ENCODE measurements at places on chromosomes 13 and 19.
A peak's percentile ranks its signal among the peaks of the same experiment; 100 is the strongest.

GRCh38 chr13:67001363-67001762 lies 228.8 kb downstream of the PCDH9 start:
- no peak for DNase-seq

- DNase-seq, result peak; percentile 57
These were observed 1.4 kb downstream of the CIC start for GRCh38 chr19:42270346-42271044.

DNA sequence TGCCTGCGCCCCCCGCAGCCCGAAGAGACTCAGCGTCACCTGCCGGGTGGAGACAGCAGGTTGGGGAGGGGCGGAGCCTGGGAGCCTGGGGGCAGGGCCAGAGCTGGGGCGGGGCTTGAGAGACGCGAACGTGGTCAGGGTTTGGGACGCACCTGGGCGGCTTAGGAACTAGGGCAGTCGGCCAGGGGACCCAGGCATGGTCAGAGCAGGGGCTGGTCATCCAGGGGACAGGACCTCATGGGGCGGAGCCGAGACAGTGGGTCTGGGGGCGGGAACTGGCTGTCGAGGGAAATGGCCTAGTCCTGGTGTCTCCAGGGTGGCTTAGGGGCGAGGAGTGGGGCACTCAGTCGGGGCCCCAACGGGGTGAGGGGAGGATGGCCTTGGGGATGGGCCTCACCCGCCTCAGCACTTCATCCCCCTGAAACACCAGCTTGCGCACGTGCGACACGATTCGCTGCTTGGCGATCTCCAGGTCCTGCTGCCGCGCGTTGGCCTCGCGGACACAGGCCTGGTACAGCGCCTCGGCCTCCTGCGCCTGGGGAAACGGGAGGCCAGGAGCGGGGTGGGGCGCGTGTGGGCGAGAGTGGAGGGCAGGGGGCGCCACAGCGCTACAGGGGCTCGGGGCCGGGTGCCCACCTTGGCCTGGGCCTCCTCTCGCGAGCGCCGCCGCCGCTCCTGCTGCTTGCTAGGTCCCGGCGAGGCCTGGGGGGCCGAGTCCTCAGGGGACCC lies 5.8 kb downstream of the GMIP start:
- DNase-seq, result no peak

DNA sequence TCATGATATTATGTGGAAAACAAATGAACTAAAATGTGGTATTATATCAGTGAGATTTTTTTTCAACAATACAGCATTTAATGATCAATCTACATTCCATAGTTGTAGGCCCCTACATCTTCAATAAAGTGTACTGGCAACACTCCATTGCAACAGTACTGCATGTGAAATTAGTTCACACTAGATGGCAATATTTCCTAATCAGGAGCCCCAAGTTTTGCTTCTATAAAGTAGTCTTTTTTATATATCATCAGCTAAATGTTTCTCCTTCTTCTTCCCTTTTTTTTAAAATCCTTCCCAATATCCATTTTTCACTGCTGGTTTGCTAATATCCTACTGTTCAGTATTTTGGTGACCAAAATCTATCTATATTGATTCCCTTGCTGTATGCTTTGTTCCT lies 528.3 kb upstream of the ATXN8OS start:
- no peak for DNase-seq

DNA sequence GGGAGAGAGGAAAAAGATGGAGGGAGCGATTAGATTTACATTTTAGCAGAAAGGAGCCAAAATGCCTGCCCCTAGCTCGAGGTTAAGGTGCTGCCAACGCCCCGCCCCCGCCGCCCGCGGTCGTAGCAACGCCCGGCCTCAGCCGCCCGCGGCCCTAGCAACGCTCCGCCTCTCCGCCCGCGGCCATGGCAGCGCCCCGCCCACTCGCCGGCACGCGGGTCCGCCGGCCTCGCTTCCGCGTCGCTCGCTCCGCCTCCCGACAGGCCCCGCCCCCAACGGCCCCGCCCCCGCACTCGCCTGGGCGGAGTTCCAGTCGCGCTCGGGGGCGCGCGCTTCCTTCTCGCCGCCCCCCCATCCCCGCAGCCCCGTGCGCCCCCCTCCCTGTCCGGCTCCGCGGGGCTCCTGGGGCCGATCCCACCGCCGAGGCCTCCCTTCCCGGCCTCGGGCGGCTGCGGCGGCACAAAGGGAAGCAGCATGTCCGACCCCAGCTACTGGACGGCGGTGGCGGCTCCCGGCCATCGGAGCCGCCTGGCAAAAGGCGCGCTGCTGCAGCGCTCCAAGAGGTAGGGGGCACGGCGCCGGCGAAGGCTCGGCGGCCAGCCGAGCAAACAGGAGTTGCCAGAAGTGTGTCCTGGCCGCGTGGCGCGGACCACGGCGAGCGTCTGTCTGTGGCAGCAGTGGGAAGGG lies 20.3 kb downstream of the MAST3 start:
- DNase-seq, result peak; percentile 92

DNA sequence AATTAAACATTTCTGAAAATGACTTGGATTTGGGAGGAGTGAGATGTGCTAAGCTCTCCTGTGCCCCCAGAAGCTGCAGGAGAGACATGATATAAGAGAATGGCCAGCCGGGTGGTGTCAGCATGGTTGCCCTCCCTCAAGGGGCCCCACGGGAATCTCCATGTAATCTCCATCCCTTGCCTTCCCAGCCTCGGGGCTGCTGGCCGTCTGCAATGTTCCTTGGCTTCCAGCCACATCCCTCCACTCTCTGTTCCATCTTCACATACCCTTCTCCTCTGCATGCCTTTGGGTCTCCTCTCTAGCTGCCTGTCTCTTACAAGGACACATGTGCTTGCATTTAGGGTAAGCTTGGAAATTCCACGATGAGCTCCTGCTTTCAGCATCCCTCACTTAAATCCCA lies 172.0 kb downstream of the TSHZ3 start:
- no peak for DNase-seq

DNA sequence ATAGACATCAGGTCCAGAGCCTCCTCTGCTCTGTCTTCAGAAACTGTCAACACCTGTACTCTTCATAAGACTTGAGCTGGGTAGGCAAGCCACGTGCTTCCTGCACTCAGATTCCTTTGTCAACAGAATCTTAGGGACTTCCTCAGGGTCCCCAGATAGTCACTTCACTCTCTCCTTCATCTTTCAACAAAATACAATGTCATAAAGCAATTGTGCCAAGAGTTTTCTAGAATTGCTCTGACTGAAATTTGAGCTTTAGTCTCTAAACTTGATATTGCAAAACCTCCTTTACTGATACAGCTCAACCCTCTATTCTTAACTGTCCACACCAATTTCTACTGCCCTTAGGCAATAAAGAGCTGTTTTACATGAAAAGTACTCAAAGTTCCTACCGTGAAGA lies 179.9 kb downstream of the IRS2 start:
- DNase-seq, result no peak

- no peak for DNase-seq
These were observed 34.2 kb downstream of the RXFP2 start for GRCh38 chr13:31773538-31773937.

DNA sequence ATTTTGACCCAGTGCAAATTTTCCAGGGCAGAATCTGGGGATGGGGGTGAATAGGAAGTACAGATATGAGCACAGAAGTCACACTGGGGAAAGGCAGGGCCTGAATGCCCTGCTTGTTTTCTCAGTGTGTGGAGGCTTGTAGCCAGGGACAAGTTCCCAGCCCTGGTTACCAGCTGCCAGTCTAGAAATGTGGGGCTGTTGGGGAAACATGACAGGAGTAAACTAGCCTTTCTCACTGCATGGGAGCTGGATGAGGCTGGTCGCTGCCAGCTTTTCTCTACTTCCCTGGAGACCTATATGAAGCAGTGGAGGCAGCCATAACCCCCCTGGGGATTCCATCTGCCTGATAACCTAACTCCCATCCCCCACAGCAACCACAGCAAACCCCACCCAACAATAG lies 2267.7 kb downstream of the PCDH9 start:
- DNase-seq, result no peak

GRCh38 chr19:9671655-9672054 lies 3.2 kb downstream of the ZNF562 start:
- DNase-seq, result no peak

DNA sequence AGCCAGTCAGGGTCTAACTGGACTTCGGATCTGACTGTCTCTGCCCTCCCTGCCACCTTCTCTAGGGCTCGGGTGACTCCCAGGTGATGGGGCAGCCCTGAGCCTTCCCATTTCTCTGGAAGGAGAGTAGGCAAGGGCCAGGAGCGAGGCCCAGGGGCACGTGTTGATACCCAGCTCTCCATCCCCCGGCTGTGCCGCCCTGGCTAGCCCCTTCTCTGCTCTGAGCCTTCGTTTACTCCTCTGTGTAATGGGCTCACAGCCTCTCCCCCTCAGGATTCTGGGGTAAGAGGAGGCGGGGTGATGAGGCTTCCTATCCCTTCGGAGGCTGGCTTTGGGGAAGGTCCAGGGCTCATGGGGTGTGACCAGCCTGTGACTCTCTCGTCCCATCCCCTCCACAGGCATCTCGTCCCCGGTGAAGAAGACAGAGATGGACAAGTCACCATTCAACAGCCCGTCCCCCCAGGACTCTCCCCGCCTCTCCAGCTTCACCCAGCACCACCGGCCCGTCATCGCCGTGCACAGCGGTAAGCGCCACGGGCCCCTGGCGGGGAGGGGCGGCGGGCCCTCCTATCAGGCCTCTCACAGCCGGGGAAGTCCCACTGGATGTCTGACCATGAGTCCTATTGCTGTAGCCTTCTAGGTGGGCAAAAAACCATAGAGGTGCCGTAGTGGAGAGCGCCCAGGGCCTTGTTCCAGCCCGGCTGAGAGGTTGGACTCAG lies 31.6 kb downstream of the SMIM24 start:
- DNase-seq, result no peak

DNA sequence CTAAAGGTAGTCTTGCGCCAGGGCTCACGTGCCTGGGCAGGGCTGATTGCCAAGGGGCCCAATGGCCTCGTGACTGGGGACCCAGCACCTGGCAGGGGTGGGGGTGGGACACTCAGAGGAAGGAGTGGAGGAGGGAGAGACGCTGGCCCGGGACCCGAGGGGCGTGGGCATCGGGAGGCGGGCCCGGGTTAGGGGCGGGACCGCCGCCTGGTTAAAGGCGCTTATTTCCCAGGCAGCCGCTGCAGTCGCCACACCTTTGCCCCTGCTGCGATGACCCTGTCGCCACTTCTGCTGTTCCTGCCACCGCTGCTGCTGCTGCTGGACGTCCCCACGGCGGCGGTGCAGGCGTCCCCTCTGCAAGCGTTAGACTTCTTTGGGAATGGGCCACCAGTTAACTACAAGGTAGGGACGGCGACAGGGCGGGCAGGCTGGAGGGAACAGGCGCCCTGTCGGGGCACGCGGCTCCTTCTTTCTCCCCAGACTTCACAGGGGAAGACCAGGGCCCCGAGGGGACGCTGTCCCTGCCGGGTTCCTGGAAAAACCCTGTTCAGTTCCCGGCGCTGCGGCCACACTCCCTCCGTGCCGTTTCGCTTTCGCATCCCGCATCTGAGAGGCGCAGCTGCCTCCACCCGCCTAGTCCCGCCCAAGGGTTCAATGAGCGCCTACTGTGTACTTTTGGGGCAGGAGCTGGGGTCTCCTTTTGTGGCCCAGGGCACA lies at the start of gene IFI30:
IFI30 (plus strand) TSS at position 242 of the 717 bp plus-strand sequence; CDS start at position 271, 29 bp downstream.
- peak; percentile 92 for DNase-seq

DNA sequence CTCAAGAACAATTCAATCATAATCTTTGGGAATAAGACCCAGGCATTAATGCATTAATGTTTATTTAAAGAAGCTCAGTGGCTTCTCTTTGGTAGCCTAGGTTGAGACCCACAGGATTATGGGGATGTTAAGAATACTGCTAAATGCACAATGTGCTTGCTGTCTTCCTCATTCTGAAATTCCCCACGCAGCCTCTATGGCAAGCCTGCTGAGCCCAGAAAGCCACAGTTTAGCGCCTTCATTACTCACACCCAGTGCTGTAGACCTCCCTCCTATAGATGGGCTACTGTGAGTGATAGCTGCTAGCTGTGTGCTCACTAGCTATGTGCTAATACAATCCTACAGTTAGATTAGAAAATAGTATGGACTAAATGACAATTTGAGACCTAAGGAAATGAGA lies 90.6 kb downstream of the TNFSF13B start:
- DNase-seq, result no peak

DNA sequence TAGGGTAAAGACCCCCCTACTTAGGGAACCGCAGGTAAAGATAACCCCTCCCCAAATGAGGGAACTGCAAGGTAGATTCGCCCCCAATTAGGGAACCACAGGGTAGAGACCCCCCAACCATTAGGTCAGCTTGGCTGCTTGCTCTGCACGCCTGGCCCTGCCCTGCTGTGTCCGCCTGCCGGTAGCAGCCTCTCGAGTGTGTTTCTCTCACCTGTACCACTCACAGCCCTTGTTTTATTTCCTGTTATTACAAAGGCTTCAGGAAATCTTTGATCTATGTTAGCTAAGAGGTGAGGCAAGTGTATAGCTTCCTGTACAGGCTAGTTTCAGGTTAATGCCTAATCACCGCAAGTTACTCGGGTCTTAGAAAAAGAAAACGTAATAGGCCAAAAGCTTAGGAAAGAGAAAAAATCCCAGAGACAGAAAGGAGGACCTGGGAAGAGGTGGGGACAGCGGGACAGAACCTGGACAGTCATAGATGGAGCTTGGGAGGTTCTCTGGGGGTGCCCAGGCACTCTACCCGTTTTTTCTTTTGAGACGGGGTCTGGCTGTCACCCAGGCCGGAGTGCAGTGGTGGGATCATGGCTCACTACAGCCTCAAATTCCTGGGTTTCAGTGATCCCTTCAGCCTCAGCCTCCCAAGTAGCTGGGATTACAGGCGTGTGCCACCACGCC lies 23.1 kb upstream of the EIF3G start:
- no peak for DNase-seq

GRCh38 chr19:33723512-33723911 lies 73.2 kb upstream of the KCTD15 start:
- DNase-seq, result no peak

DNA sequence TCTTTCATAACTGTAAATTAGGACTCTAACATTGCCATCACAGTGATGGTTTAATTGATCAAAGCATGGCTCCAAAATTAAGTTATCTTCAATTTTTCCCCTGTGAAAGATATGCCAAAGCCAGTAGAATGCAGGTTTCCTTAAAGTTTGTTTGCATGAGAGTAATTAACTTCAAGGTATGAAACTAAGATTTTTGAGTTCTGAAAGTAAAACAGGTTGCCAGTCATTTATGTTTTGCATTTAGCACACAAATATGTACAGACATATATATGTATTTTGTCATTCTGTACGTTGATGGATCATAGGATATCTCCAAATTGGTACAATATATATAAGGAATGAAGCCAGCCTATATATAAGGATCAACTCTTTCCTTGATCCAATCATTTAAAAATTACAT lies 23.6 kb upstream of the NDFIP2 start:
- no peak for DNase-seq
